ENCODE measurements at places on chromosomes 7 and 10.
A peak's percentile ranks its signal among the peaks of the same experiment; 100 is the strongest.

DNA sequence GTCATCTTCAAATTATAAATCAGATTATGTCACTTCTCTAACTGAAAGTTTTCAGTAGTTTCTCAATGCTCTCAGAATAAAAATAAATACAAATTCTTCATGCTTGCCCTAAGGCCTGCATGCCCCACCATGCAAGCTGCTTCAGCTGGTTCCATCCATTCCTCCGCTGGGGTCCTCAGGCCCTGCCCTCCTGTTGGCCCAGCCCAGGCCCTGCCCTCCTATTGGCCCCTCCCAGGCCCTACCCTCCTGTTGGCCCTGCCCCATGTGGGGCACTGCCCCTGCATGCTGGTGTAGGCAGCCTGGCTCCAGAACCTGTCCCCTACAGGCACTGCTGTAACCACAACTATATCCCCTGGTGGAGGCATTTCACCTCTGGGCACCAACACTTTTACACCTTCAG is 109.3 kb upstream of the TCERG1L start:
- no peak for DNase-seq

- DNase-seq: no peak
These were observed 152.9 kb upstream of the INHBA start for GRCh38 chr7:41855798-41856197.

- DNase-seq: no peak
These were observed 107.2 kb upstream of the LYZL2 start for GRCh38 chr10:30736685-30737232.

DNA sequence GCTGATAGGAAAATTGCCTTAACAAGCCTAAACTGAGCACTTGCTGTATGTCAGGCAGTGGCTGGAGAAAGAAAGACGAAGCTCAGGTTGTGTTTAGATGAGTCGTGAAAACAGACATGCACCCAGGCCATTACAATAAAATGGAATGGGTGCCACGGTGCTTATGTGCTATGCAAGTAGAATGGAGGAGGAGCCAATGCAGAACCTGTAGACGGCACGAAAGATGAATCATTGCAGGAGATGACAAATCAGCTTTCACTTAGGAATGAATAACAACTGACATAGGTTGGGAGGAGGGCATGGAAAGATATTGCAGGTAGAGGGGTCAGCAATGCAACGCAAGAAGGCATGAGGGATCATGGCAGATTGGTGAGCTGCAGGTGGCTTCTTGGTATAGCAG is 61.2 kb upstream of the ARHGAP21 start:
- no peak for DNase-seq

DNA sequence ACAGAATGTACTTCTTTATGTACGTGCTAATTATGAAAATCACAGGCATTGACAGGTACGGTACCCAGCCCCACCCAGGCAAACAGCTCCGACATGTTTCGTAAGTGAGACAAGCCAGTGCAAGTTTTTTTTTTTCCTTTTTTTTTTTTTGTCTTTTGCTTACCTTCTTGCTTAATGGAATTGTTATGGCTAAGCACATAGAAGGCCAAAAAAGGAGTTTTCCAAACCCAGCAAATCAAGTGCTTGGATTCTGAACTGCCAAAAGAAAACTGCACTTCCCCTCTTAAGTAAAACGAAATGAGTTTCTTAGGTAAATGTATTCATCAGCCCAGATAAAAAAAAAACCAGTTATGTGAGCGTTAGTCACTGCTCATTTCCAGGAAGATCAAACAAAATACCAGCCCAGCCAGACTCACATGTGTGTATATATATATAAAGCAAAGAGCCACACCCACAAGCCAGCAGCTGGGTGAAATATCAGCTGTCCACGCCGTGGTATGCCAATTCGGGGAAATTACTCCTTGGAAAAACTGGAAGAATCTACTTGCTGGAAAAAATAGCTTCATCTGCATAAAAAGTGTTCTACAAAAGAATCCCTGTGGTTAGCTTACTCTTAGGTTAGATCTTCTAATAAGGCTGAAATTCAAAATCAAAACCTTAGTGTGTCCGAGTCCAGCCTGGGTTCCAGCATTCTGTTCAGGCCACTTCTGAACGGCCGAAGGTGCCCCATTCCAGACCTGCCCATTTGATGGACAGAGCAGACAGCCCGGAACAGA is 8.0 kb downstream of the KLF6 start:
- no peak for DNase-seq

DNA sequence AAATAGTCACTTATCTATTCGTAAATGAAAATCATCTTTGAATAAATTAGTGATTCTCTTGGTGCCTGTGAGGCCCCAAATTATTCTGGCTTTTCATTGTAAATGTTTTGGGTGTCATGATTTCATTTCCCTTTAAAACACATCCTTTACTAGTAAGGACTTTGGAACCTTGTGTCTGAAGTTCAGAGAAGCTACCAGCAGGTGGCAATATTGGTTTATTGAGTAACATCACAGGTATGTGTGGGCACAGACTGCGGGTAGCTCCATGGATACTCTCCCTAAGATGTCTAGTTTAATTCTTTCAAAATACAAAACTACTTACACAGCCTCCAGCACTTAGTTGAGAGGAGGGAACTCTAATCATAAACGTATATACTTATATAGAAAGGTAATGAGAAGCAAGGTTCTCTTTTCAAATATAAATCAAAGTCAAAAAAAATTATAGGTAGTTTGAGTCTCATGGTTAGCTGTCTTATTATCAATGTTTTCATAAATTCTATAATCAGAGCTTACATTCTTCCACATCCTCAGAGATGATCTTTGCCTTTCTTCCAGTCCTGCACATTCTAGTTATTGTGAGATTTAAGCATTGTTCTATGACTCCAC is 449.6 kb downstream of the GRM8 start:
- peak; percentile 48 for DNase-seq

All from NCI-H446 (cell line).